ENCODE measurements at places on chromosomes 7 and 10.

DNA sequence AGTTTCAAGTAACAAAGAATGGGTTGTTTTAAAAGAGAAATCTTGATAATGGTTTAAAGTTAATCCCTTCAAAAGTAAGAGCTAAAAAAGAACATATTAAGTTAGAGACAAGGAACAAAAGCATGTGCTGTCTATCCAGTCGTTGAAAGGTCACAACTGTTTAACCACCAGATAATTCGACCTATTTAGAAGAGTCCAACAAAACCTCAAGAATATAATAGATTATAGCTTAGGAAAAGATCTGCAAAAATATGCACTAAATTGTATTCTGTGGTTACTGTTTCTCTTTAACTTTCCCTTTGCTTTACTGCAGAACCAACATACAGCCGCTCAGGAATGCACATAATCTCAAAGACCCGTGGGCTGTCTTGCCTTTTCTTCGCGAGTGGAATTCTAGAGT is 74.9 kb downstream of the PCGF5 start:
- DNase-seq = no peak

GRCh38 chr10:130040351-130040750 is 70.3 kb downstream of the C10orf143 start:
- no peak for DNase-seq

DNA sequence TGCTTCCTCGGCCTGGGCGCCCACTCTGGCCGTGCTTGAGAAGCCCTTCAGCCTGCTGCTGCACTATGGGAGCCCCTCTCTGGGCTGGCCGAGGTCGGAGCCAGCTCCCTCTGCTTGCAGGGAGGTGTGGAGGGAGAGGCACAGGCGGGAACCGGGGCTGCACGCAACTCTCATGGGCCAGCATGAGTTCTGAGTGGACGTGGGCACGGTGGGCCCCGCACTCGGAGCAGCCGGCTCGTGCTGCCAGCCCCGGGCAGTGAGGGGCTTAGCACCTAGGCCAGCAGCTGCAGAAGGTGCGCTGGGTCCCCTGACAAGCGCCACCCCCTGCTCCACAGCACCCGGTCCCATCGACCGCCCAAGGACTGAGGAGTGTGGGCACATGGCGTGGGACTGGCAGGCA is 9.0 kb upstream of the PDK4 start:
- DNase-seq = no peak

DNA sequence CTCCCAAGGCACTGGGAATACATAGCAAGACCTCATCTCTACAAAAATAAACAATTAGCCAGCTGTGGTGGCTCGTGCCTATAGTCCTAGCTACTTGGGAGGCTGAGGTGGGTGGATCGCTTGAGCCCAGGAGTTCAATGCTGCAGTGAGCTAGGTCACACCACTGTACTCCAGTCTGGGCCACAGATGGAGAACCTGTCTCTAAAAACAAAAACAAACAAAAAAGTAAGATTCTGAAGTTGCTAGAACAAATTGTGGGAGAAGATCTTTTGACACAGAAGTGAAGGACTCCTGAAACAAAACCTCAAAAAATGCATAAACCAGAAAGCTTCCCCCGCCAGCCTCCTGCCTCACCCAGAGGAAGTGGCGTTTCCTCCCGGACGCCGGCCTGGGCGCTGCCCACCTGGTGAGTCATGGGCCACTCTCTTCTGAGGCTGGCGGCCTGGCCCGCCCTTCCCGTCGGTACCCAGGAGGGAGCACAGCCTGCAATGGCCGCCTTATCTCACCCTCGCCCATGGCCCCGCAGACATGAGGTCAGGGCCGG is 25.4 kb upstream of the ELN start:
- DNase-seq = peak; percentile 7

GRCh38 chr10:98369801-98370200 is 45.2 kb downstream of the PYROXD2 start:
- no peak for DNase-seq

DNA sequence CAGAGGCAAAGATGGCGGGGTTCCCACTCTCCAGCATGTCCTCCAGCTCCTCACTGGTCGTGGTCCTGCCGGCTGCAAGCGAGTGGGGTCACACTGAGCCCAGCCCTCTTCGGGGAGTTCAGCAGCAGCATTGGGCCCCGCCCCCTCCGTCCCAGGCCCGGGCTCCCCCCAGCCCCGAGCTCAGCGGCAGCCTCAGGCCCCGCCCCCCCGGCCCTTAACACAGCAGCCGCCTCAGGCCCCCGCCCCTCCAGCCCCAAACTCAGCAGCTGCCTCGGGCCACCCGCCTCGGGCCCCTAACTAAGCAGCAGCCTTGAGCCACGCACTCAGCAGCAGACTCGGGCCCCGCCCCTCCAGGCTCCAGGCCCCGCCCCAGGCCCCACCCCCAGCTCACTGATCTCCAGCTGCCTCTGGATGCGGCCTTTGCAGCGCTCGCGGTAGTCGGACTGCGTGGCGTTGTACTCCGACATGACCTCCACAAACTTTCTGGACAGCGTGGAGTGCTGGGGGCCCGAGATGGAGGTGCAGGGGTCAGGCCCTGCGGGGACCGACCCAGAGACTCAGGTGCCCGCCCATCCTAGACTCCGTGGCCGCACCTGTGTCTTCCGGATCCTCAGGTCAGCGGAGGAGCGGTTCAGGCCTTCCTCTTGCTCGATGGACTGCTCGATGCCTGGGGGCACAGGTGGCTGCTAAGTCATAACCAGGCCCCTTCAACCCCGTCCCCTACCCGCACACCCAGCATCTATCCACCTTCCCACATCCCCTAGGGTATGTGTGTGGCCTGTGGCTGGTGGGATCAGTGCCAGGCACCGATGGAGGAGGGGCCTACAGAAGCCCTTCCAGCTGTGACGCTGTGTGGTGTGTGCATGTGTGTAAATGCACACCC is 15.5 kb downstream of the STX1A start:
- no peak for DNase-seq
